Kasumi-1 (cell line): ENCODE measurements at places on chromosomes 1 and 21.
A peak's percentile ranks its signal among the peaks of the same experiment; 100 is the strongest.

GRCh38 chr1:8660411-8660828, 157.0 kb downstream of the RERE start:
- peak; percentile 58 for DNase-seq

DNA sequence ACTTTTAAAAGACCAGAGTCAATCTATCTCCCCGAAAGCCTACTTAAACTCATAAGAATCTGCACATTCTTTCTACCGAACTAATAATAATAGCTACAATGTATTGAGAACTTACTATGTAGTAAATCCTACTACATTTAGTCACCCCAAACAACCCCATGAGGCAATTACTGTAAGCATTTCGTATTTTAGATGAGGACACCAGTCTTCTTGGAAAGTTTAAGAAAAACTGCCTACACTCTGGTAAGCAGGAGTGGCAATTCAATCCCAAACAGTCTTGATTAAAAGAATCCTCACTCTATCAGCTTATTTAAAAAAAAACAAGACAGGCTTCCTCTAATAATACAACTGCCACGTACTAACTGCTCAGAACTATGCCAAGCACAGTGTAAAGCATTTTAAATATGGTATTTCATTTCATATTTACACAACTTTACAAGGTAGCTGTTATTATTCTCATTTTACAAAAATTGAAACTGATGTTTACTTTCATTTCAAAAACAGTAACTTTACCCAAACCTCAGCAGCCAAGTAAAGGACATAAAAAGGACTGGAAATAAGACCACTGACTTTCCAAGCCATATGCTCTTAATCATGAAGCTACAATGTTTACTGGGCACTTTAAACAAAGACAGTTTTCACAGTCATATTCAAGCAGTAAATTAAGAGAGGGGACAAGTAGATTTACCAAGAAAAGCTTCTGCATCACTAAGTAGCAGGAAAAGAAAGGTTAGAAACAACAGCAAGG, 13.9 kb downstream of the ARID4B start:
- DNase-seq: no peak

DNA sequence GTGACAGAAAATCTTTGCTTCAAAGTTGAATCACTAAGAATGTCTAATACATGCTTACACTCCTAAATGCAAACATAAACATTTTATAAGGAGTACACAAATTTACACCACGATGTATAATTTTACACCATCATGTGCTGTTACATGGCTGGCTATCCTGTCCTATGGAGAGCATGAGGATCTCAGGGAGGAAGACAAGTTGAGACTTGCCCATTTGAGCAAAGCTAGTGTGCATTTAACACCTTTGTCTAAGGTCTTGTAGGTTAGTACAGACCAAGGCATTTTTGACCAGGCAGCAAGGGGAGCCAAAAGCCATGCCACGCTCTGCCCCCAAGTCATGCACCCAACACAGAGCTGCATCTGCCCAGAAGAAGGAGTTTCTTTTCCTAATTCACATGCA, 14.5 kb upstream of the COG2 start:
- no peak for DNase-seq

DNA sequence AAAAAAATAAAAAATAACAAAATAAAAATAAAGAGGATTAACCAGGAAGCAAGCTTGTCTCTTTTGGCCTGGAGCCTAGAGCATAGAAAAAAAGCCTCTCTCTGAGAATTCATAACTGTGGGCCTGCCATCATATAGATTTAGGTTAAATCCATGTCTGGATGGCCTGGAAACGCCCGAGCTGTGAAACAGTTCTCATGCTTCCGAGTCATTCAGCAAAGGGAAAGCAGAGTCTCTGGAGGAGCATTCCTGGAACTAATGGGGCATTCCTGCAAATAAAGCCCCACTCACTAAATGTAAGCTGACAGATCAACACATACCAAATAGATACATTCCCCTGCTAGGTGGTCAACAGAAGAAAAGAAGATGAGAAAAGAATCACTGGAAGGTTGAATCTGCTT, 75.8 kb upstream of the GNG4 start:
- no peak for DNase-seq

DNA sequence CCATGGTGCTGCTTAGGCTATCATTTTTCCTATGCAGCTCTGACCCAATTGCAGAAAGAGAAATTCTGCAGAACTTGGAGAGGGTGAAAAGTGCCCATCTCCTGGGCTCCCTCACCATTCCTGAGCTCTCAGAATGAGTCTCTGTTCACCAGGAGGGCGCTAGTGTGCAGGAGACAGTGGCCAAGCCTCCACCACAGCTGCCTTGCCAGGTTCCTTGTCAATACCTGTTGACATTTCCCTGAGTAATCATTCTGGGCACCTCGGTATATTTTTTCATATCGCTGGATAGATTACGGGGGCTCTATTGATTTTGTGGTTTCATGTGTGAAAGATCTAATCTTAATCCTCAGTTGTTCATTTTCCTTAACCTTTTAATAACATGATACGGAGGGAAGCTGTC, 13.0 kb upstream of the C8B start:
- no peak for DNase-seq

- DNase-seq: no peak
Measured at GRCh38 chr1:94623560-94624148, 82.1 kb upstream of the F3 start.

DNA sequence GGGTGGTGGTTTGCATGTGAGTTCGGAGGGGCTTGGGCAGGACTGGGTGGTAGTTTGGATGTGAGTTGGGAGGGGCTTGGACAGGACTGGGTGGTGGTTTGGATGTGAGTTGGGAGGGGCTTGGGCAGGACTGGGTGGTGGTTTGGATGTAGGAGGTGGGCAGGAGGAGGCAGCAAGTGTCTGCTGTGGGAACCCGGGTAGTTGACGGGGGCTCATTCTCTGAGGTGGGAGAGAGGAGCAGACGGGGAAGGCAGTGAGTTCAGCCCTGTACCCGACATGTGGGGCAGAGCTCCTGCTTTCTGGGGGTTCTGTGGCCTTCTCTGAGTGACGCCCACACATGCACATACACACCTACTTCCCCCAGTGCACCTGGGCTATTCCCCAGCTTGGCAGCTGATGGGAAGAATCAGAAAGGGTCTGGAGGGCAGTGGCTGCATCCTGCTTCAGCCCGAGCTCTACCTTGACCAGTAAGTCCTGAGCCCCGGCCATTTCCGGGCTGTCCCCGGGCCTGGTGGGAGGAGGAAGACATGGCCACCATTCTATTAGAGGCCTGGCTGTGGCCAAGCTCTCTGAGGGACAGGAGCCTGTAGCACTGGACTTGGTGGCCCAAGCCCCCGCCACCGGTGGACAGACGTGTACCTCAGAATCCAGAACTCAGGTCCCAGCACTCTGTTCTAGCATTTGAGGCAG, 58.1 kb downstream of the EDN2 start:
- no peak for DNase-seq

GRCh38 chr1:213110349-213111300, 59.6 kb downstream of the RPS6KC1 start:
- DNase-seq: no peak

GRCh38 chr1:63324779-63325119, 2.4 kb downstream of the FOXD3 start:
- no peak for DNase-seq

DNA sequence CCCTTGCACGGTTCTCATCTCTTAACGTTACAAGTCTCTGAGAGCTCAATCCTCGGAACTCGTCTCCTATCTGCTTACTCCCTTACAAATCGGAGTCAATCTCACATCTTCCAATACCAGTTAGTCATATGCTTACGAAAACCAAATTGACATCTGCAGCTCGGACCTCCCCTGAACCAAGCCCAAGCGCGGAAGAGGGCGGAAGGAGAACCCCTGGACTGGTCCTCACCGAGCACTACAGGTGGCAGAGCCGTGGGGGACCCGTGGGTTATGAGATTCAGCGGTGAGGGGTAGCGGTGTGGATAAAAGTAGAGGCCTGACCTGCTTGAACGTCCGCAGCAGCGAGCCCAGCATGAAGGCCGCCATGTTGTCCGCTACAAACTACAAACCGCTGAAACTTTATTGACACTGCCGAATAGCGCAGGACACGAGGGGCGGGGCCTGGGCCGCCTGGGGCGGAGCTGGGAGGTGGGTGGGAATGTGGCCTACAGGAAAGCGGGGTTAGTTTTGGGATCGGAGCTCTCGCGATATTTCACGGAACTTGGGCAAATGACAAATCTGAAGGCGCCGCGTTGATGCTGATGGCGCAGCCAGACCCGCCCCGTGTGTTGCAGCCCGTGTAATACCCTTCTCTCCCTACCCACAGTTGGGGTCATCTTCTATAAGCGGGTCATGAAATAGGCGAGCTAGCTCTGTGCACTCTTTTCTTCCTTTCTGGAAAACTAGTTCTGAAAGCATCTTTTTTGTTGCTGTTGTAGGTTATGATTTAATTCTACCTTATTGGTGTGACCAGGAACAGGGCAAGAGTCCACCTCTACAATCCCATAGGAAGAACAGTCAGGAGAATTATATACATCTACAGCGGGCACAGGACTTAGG, at the start of gene MRPS14:
TSS of gene MRPS14 (minus strand) at position 383 of the 879 bp plus-strand sequence. CDS start at position 366, 17 bp downstream.
- peak; percentile 96 for DNase-seq
